ENCODE measurements at places on chromosomes 13 and 19. TPM values are rescaled to one million over a fixed set of nuclear protein-coding genes. Genes with fewer than 3 reads are reported as not detected.

Gene METTL21C
- total RNA-seq: not detected

GRCh38 chr19:33216198-33216830, 9.3 kb downstream of the SLC7A10 start:
- no peak for DNase-seq

Gene SCN1B
- total RNA-seq: 13.8 TPM

- DNase-seq: no peak
These were observed 7.0 kb downstream of the ZNF444 start for GRCh38 chr19:56148096-56148495.

GRCh38 chr13:91045351-91046034, 302.0 kb upstream of the MIR17HG start:
- DNase-seq: no peak

GRCh38 chr19:18594096-18594823, 5.7 kb downstream of the REX1BD start:
- DNase-seq: no peak

GRCh38 chr19:14770136-14770535, 8.2 kb downstream of the ADGRE2 start:
- no peak for DNase-seq

Gene PTPRH
- total RNA-seq: 0.46 TPM

- DNase-seq: no peak
These were observed 370.7 kb downstream of the COG6 start for GRCh38 chr13:40026174-40026585.

Gene ZNF837
- total RNA-seq: 1.8 TPM

Data from pulmonary artery endothelial cell (primary cell).